ENCODE measurements at places on chromosomes 12 and 14.

- DNase-seq: no peak
These were observed 190.2 kb upstream of the SLC38A2 start for GRCh38 chr12:46562625-46563225.

DNA sequence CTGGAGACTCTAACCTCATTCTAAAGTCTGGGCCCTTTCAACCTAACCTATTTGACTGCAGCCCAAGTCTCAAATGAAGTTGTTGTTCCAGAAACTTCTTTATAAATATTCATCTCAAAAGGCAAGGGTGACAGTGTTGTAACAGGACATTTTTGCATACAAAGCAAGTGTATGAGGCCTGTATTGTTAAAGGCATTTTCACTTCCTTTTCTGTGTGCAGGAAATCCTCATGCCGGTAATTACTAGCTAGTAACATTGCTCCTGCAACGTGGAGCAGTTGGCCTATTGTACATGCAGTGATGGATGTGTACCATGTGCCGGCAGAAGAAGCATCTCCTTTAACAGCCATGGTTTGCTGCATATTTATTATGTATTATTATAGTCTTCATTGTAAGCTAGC is 156.5 kb upstream of the RMST start:
- DNase-seq: no peak

- DNase-seq: no peak
These were observed 2.3 kb downstream of the LARP4 start for GRCh38 chr12:50403001-50403440.

- no peak for DNase-seq
These were observed 754 bp downstream of the ZNF605 start for GRCh38 chr12:132955094-132956010.

- no peak for DNase-seq
These were observed 85.4 kb downstream of the ZFP36L1 start for GRCh38 chr14:68707482-68707881.

DNA sequence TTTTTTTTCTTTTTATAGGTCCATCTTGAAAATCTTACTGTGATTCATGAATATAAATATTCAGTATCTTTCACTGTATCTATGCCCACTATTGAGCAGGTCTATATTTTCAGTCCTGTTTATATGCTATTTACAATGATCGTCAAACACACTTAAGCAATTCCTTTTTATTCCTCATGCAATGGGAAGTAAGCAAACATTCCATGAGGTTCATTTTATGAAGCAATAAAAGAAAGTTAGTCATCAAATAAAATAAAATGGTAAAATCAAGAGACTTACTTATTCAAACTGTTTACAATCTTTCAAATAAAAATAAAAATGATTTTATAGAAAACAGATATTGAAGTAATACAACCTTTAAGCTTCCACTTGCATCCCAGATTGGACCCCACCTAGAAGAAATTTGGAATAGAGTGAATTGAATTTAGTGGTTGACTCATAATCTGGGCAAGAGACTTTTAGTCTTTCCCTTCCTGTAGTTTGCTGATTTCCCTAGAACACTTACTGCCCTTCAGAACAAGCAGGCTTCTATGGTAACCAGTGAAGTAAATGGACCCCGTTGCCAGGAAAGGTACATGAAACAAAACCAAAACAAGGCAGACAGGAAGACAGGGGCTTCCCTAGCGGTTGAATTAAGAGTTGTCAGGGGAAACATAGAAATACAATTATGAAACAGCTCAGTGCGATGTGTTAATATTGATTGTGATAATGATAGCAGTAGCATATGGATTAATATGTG is 241.0 kb upstream of the ATP2B1 start:
- peak; percentile 21 for DNase-seq

DNA sequence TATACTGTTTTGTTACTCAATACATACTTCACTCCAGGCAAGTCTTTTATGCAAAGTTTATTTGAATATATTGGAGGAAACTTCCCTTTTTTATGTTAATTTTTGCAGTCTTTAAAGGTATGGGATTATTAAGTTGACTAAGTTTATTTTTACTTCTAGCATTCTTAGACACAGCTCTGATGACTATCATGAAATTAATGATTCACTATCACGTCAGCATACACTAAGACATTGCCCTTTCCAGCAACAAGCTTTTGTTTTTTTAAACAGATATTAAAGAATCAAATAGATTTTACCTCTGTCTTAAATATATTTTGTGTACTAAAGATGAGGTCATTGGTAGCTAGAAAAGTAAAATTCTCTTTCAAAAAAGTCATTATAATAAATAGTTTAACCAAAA is 52.1 kb downstream of the DERA start:
- no peak for DNase-seq

All from stimulated activated CD4-positive, alpha-beta T cell treated with anti-CD3 and anti-CD28 coated beads, Interleukin-1b, Interleukin-23, amount 100 ng/mL, for 4 hours (primary cell).